ENCODE measurements at places on chromosomes 2 and 18.

GRCh38 chr2:47167149-47167548, 12.0 kb upstream of the STPG4 start:
- DNase-seq = no peak

GRCh38 chr2:88959480-88960204, 268.2 kb downstream of the RPIA start:
- DNase-seq = no peak

DNA sequence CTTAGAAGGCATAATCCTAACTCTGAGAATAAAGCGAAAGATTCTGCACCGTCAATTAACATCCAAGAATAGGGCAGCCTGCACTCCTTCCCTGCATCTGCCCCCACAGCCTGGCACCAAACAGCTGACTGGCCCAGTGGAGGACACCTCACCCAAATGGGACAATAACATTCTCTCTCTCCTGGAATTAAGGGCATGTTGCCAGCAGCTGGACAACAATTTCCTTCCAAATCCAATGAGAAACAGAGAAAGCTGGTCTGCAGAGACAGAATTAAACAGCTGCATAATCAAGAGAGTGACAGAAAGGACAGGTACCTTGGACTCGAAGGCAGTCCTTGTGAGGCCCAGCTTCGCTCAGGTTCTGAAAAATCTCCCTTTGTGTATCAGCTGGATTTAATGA, 15.0 kb downstream of the COX7A2L start:
- no peak for DNase-seq

DNA sequence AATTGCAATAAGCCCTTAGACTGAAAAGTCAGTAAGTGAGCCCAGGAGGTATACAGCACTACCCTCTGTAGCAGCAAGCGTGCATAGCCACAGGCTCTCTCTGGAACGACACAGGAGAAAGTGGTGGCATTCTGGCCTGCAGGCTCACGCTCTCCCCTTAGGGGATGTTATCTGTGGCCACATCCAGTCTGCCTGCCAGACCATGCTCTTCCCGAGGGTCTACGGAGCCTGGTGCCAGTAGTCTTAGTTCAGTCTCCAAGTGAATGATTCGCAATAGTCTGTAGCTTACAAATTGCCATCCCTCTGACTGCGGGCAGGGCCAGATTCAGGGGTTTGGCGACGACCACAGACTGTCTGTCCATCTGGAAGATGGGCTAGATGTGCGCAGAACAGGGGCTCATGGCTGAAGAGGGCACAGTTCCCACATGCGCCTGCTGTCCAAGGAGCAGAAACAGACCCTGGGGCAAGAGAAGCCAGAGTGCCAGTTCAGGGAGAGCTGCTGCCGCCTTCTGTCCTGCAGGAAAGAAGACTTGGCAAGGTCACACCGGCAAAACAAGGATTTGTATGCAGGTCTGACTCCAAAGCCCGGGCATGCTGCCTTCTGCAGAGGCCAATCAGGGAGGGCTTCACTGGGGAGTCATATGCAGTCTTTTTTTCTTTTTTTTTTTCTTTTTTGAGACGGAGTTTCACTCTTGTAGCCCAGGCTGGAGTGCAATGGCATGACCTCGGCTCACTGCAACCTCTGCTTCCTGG, 3.5 kb upstream of the KLF11 start:
- DNase-seq = no peak

GRCh38 chr2:218180467-218181114, 13.8 kb upstream of the CXCR1 start:
- no peak for DNase-seq

DNA sequence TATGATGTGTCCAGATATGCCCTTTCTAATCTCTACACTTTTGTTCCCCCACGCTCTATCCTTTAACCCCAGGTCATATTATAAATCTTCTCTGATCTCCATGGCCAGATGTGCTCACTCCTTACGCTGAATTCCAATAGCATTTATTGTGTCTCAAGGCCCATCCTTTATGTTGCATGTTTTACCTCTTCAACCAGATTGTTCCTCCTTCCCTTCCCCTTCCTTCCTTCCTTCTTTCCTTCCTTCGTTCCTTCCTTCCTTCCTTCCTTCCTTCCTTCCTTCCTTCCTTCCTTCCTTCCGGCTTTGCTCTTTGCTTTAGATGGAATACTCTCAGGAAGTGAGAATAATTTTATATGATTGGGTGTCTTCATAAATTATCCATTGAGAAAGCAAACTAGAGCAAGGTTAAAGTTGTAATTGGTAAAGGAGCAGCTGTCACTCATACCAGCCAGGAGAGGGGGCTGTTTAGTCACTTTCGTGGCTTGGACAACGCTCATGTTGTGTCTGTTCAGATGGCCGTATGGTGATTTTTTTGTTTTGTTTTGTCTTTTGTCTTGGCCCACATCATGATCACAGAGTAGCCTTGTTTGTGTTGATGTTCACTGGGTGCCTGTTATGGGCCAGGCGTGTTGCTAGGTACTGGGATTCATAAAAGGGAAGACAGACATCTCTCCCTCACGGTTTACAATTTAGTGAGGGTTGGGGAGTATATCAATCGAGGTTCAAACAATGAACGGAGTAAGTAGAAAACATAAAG, 68.0 kb downstream of the DAW1 start:
- DNase-seq = no peak

DNA sequence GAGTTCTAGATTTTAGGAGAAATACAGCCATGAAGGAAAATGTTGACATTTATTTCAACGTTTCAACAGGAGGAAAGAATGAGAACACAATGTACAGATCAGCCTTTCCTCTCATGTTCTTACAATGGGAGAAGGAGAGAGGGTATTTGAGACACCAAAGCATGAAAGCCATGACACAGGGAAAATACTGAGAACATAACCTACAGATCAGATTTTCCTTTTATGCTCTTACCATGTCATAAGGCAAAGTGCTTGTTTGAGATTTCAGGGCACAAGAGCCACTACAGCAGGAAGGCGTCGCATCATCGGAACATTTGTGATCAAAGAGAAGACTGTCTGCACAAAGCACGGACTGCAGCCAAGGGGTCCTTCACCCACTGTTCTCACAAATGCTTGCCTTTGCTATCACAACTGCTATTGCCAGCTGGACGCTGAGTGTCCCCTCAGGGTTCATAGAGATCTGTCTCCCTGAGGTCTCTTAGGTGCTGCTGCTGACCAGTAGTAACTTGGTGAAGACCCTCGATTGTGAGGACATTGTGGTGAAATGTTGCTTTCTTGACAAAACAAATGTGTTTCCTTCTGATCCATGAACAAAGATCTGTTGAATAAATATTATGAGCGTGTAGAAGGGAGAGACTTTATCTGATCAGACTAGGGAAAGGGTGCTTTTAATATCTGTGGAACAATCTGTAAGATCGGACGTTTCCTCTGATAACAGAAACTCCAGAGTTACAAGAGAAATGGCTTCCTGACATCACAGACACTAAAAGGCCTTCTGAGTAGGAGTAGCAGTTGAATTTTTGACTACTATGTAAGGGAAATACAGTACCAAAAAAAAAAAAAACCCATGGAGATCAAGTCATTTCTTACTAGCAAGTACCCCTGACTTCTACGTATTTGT, 6.4 kb upstream of the IL1RL1 start:
- DNase-seq = peak; percentile 29

GRCh38 chr18:63917817-63918216, 10.1 kb downstream of the SERPINB10 start:
- no peak for DNase-seq

GRCh38 chr2:104914509-104914908, 60.6 kb downstream of the POU3F3 start:
- DNase-seq = no peak

- DNase-seq = peak; percentile 36
These were observed 4.2 kb upstream of the POU3F3 start for GRCh38 chr2:104849618-104850141.

- no peak for DNase-seq
These were observed 140.9 kb downstream of the TCF4 start for GRCh38 chr18:55446996-55447671.

DNA sequence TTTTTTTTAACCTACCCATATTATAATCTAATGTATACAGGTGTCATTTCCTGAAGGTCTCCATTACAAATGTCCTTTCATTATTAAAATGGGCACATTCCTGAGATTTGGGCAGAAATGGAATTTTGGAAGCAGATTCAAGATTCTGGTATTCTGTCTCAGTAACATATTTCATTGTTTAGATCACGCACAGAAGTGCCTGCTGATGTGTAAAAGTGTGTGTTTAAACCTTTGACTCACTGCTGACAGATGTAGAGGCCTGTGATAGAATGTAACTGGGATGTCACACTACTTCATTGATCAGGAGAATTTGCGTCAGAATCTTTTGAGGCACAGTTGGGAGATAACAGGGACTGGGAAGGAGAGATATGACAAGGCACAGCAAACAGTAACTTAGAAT, 276.8 kb upstream of the EPAS1 start:
- DNase-seq = no peak

DNA sequence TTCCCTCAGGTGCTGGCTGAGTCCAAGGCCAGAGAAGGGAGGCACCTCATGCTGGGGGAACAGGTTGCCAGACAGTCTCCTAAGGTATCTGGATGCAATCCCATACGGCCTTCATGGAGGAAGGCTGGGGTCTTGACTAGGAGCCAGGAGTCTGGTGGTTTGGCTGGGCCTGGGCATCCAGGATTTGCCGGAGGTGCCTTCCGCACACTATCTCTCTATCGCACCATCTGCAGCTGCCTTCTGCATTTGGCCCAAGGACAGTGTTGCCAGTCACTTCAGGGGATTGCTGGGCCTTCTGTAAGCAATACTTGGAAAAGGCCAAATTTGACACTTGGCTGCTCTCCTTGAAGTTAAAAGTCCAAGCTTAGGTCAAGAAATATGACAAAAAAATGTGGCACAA, 327.2 kb downstream of the EN1 start:
- no peak for DNase-seq

GRCh38 chr2:10722252-10722825, 909 bp downstream of the ATP6V1C2 start:
- no peak for DNase-seq

- no peak for DNase-seq
These were observed 64.3 kb upstream of the RBMS1 start for GRCh38 chr2:160557903-160558302.
